Activated T-cell treated with anti-CD3 and anti-CD28 coated beads, Interleukin-2, amount 50 U/mL, for 72 hours (primary cell): ENCODE measurements at places on chromosomes 2 and 18. TPM values are rescaled to one million over a fixed set of nuclear protein-coding genes. Genes with fewer than 3 reads are reported as not detected.

Gene TMEM247
- total RNA-seq: not detected

Gene IL1A
- total RNA-seq: 6.6 TPM

Gene CPO
- total RNA-seq: not detected

Gene GALNT3
- total RNA-seq: 16.2 TPM

Gene ECEL1
- 1.8 TPM for total RNA-seq

Gene DNAJB2
- 71.1 TPM for total RNA-seq

Gene LINC00305
- total RNA-seq: not detected

Gene RTKN
- total RNA-seq: 3.1 TPM

Gene FRZB
- not detected for total RNA-seq

Gene ANKRD30B
- not detected for total RNA-seq

Gene ZNF2
- total RNA-seq: 4.7 TPM

Gene DSG2
- 1.6 TPM for total RNA-seq

Gene UNC50
- total RNA-seq: 35.2 TPM

Gene ACTG2
- 0.22 TPM for total RNA-seq

Gene SIX3
- total RNA-seq: not detected

Gene LGALSL
- total RNA-seq: 2.0 TPM

Gene ATP6V1C2
- total RNA-seq: not detected

Gene DSG4
- total RNA-seq: not detected

Gene MOCOS
- 1.2 TPM for total RNA-seq

Gene POTEJ
- total RNA-seq: not detected

Gene PTH2R
- 0.28 TPM for total RNA-seq

Gene GLI2
- total RNA-seq: not detected

Gene CIB4
- total RNA-seq: not detected

Gene GAL3ST2
- 0.53 TPM for total RNA-seq

Gene IRS1
- 4.6 TPM for total RNA-seq

Gene TCF23
- total RNA-seq: not detected

Gene CD8B
- total RNA-seq: 79.3 TPM

Gene TXNDC2
- not detected for total RNA-seq

Gene FARSB
- 31.5 TPM for total RNA-seq

Gene ACKR3
- 0.83 TPM for total RNA-seq

Gene RPRM
- not detected for total RNA-seq

Gene RELCH
- 21.8 TPM for total RNA-seq

Gene RIT2
- total RNA-seq: not detected

Gene NTSR2
- not detected for total RNA-seq

Gene CELF4
- not detected for total RNA-seq

Gene CRYGD
- total RNA-seq: not detected

Gene DPYSL5
- not detected for total RNA-seq

Gene CNRIP1
- not detected for total RNA-seq

Gene RAB1A
- 85.3 TPM for total RNA-seq

Gene PCARE
- total RNA-seq: not detected

Gene ABCA12
- 0.02 TPM for total RNA-seq

Gene ARHGAP25
- total RNA-seq: 49.5 TPM

Gene WNT6
- total RNA-seq: 0.19 TPM

Gene TMEM150A
- total RNA-seq: 3.5 TPM

Gene REG1B
- total RNA-seq: not detected

Gene CDH19
- total RNA-seq: not detected
